Stimulated activated CD4-positive, alpha-beta T cell treated with anti-CD3 and anti-CD28 coated beads, TNF-alpha, amount 100 ng/mL, for 4 hours (primary cell): ENCODE measurements at places on chromosomes 3 and 15.

- no peak for DNase-seq
Observed at GRCh38 chr15:59866642-59867041, 137.5 kb upstream of the FOXB1 start.

GRCh38 chr3:126897943-126898342 lies 85.0 kb upstream of the PLXNA1 start:
- DNase-seq, result no peak

GRCh38 chr3:117932441-117932840 lies 1102.2 kb downstream of the IGSF11 start:
- DNase-seq, result no peak

DNA sequence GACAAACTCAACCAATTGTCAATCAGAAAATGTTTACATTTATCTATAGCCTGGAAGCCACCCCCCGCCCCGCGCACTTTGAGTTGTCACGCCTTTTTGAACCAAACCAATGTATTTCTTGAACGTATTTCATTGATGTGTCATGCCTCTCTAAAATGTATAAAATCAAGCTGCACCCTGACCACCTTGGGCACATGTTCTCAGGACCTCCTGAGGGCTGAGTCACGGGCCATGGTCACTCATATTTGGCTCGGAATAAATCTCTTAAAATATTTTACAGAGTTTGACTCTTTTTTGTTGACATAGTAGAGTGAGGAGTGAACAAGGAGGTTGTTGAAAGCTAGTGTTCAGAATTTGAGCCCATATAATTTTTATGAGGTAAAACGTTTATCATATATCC lies 6.5 kb downstream of the MCTP2 start:
- DNase-seq, result no peak

DNA sequence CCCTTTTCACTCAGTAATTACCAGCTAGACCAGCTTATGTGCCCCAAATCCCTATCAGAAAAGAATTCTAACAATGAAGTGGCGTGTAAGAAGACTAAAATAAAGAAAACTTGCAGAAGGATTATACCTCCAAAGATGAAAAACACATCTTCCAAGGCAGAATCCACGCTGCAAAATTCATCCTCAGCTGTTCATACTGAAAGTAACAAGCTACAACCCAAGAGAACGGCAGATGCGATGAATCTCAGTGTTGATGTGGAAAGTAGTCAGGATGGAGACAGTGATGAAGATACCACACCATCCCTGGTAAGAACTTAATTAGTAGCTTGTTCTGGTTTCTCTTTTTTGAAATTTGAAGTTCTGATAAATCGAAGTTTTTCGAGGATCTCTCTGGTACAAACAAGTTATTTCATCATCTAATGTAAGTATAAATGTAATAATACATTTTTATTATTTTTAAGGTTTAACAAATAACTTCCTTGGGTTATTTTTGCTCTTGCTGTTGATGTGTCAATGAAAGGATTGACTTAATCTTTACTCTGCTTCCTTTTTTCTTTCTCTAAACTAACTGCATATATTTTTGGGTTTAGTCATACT lies 1.4 kb downstream of the WDR76 start:
- no peak for DNase-seq

DNA sequence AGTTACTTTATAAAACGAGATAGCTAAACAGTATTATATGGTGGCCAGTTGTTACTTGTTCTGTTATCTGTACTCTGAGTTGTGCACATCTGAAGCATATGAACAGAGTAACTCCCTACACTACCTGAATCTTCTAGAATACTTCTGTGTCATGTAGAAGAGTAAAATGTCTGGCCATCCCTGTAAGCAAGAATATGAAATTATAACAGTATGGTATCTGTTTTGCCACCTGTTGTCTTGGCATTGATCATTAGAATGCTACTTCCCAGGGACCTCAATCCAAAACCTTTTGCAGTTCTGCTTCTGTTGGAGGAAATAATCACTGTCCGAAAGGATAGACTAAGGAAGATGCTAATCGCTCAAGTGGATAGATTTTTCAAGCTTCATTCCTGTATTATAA lies 1.9 kb downstream of the TEX9 start:
- DNase-seq, result no peak

DNA sequence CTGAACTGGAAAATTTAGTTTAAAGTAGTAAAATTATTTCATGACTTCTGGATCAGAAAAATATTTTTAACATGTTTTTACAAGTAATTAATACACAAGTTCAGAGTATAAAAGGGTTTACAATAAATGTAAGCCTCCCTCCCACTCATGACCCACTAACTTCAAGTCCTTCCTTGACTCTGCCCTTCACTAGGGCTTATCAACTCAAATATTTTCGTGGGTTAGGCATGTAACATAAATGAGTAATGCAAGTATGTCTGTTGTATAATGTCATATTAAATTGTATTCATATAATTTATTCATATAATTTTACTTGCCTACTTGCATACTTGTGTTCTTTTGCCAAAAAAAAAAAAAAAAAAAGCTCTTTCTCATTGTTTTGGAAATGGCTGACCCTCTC lies 3.4 kb upstream of the OPA1 start:
- DNase-seq, result no peak

GRCh38 chr3:38916706-38917105 lies 100.7 kb upstream of the SCN10A start:
- DNase-seq, result no peak

DNA sequence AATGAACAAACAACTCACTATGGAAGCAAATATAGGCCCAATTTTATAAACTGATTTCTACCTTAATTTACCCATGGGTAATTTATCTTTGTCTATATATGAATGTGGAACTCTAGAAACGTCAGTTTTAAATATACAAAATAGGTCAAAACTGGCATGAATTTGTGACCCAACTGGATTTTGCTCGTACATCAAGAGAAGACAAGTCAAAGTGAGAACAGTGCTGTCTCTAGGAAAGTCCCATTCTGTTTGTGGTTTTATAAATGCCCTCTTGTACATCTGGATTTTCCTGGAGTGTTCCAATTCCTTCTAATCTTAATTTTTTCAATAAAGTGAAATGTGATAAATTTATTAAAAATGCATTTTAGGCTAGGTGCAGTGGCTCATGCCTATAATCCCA lies 50.2 kb upstream of the ABHD10 start:
- DNase-seq, result no peak

DNA sequence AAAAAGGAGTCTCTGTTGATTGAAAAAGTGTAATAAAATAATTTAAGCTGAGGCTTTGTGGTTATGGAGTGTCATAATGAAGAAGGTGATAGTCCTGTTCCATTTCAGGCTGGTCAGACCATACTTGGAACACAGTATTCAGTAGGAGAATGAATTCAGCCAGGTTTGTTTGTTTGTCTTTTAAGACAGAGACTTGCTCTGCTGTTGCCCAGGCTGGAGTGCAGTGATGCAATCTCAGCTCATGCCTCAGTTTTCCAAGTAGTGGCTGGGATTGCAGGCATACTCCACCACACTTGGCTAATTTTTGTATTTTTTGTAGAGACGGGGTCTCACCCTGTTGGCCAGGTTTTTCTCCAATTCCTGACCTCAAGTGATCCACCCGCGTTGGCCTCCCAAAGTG lies 33.5 kb downstream of the IQGAP1 start:
- no peak for DNase-seq

DNA sequence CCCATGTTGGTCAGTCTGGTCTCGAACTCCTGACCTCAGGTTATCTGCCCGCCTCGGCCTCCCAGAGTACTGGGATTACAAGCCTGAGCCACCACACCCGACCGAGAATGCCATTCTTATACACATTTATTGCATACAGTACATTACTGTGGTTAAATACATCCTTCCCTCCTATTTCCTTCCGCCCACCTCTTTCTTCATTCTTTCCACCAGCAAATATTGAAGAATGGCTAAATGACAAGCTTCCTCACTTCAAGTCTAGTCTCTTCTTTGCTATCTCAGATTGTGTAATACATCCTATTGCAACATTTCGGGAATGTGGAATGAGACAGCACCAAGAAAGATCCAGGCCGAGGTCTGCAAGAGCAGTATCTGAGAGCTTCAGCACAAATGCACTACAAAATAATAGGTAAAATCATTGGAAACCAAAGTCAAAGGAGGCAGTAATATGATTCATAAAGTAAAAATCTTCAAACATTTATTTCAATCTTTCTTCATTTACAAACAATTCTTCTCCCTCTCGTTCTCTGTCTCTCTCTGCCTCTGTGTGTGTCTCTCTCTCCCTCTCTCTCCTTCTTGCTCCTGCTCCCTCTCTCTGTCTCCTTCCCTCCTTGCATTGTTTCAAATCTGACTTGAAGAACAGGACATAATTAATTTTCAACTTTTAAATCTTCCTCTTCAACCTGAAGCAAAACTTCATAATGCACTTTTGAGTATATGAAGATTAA lies 94.7 kb upstream of the TGFBR2 start:
- DNase-seq, result no peak

DNA sequence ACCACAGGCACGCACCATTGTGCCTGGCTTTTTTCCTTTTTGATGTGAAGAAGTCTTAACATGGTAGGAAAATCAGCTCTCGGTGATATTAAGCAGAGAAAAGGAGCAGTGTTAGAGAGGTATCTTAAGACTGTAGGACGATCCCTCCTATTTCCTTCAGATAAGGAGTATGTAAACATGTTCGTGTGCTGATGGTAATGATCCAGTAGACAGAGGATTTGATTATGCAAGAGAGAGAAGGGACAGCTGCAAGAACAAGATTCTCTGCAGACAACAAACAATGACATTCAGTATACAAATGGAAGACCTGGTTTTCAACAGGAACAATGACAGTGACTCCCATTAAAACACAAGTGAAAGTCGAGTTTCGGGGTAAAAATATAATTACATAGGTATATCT lies 95.1 kb upstream of the MELTF start:
- DNase-seq, result no peak

- DNase-seq, result no peak
Observed at GRCh38 chr15:96135166-96136093, 195.1 kb upstream of the NR2F2 start.

- DNase-seq, result no peak
Observed at GRCh38 chr15:83747050-83747717, 93.3 kb downstream of the ADAMTSL3 start.

GRCh38 chr3:17581421-17582080 lies 160.9 kb downstream of the TBC1D5 start:
- no peak for DNase-seq

GRCh38 chr15:43911235-43911781 lies 84.5 kb downstream of the WDR76 start:
- DNase-seq, result no peak
